ENCODE measurements at places on chromosomes 12 and 14. TPM values are rescaled to one million over a fixed set of nuclear protein-coding genes. Genes with fewer than 3 reads are reported as not detected.

Gene MIPOL1
- total RNA-seq: 35.3 TPM

Gene C14orf132
- 16.5 TPM for total RNA-seq

Gene SCNN1A
- 12.3 TPM for total RNA-seq

- H3K4me1 ChIP-seq: no peaks in the 10 kb centered on the region
- H3K36me3 ChIP-seq: no peaks in the 10 kb centered on the region
- H3K27me3 ChIP-seq: no peaks in the 10 kb centered on the region
- no peak overlapping the region for H3K4me3 ChIP-seq
- no peak for DNase-seq
Measured at GRCh38 chr14:59455411-59455810, 9.8 kb downstream of the GPR135 start.

GRCh38 chr14:78785265-78785664 lies 615.1 kb downstream of the NRXN3 start:
- no peak for DNase-seq
- no peaks in the 10 kb centered on the region for H3K27me3 ChIP-seq
- H3K27ac ChIP-seq: no peak overlapping the region
- H3K36me3 ChIP-seq: no peaks in the 10 kb centered on the region
- no peak overlapping the region for H3K4me3 ChIP-seq

DNA sequence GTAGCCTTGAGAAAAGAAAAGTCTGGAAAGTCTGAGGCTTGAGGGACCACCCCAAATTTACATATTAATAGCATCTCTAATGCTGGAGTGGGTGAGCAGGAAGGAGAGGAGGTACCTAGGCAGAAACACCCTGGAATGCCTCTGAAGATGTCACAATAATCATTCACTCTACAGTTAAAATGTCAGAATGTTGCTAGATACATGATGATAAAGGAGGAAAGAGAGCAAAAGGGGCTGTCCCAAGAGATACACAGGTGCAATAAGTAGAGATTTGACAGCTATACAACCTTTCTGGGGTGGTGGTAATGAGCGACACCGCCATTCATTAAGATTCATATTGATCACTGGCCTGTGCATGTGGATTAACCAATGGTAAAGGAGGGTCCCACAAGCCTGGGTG lies 540.5 kb upstream of the FBXO33 start:
- no peak overlapping the region for H3K27ac ChIP-seq
- H3K36me3 ChIP-seq: no peaks in the 10 kb centered on the region
- H3K4me3 ChIP-seq: no peak overlapping the region

DNA sequence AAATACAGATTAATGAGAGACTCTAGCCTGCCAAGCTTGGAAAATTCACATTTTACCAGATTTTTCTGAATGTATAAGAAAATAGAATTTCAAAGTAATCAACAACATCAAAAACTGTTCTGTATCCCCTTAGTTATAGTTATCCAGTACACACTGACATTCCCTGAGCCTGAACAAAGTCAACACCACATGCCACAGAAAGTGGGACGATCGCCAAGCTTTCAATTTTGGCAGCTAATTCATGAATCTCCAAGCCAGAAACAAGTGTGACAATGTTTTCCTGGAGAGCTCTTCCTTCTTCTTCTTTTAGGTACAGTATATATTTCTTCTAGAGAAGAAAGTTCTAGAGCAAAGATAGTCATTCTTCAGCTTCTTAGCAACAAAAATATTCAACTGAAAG lies 290.2 kb downstream of the PRKD1 start:
- DNase-seq: no peak
- no peaks in the 10 kb centered on the region for H3K4me1 ChIP-seq
- no peak overlapping the region for H3K4me3 ChIP-seq

DNA sequence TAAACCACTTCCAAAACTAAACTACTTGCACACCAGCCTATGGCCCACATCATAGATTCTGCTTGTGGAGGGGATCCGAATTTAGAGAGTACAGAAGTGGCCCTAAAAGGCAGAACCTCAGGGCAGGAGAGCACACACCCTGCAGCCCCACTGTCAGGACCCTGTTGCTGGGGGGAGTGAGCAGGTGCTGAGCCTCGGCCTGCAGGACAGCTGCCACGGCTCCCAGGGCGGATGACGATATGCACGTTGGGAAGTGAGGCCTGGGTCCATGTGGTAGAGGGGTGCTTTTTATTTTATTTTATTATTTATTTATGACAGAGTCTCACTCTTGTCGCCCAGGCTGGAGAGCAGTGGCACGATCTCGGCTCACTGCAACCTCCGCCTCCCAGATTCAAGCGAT lies 73.5 kb downstream of the TNFAIP2 start:
- no peaks in the 10 kb centered on the region for H3K36me3 ChIP-seq
- no peak overlapping the region for H3K4me3 ChIP-seq
- no peaks in the 10 kb centered on the region for H3K27me3 ChIP-seq

DNA sequence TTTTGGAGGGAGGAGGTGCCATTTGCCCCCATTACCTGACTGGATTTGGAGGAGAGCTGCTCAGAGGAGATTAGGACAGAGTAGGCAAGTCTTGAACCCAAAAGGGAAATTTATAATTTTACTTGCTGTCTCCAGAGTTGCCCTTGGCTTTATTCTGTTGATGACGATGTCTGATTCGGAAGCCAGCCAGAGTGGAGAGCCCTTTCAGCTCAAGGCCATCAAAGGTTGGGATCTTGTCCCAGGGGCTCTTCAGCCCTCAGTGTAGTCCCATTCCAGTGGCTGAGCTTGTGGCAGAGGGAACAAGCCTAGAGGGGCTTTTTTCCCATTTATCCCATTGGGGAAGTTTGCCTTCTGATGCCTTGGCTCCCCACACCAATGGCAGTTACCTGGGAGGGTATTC lies 71.8 kb downstream of the HSD17B6 start:
- H3K36me3 ChIP-seq: no peaks in the 10 kb centered on the region
- H3K4me1 ChIP-seq: no peaks in the 10 kb centered on the region
- no peaks in the 10 kb centered on the region for H3K27me3 ChIP-seq
- H3K27ac ChIP-seq: no peak overlapping the region
- no peak overlapping the region for H3K4me3 ChIP-seq

GRCh38 chr12:95248604-95249360 lies 31.2 kb downstream of the VEZT start:
- peak; percentile 30 for DNase-seq
- no peaks in the 10 kb centered on the region for H3K36me3 ChIP-seq
- H3K27me3 ChIP-seq: no peaks in the 10 kb centered on the region
- peak overlapping the region; percentile 72 for H3K27ac ChIP-seq
- H3K4me3 ChIP-seq: no peak overlapping the region
- peaks cover 10% of the 10 kb centered on the region for H3K4me1 ChIP-seq

Measured in uterus (tissue), 4 donors.